Spinal cord (tissue), 10 donors: ENCODE measurements at places on chromosomes 5 and 9. TPM values are rescaled to one million over a fixed set of nuclear protein-coding genes. Genes with fewer than 3 reads are reported as not detected.

DNA sequence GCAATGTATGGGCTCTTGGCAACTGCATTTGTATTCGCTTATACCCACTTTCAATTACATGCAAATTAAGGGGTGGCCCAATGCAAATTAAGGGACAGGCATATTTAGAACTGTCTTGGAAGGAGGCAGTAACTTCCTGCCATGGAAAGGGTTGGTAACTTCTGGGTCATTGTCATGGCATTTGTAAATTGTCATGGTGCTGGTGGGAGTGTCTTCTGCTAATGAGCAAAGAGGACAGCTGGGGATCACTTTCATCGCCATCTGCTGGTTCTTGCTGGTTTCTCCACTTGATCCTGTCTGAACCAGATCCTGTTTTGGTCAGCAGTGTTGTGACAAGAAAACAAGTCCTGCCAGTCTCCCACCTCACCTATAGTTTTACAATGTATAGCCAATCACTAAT, 23.3 kb upstream of the UGT3A2 start:
- H3K4me1 ChIP-seq, result no peaks in the 10 kb centered on the region
- no peaks in the 10 kb centered on the region for H3K36me3 ChIP-seq
- no peak for DNase-seq
- no peaks in the 10 kb centered on the region for H3K27me3 ChIP-seq
- H3K4me3 ChIP-seq, result no peak overlapping the region
- no peak overlapping the region for H3K27ac ChIP-seq

DNA sequence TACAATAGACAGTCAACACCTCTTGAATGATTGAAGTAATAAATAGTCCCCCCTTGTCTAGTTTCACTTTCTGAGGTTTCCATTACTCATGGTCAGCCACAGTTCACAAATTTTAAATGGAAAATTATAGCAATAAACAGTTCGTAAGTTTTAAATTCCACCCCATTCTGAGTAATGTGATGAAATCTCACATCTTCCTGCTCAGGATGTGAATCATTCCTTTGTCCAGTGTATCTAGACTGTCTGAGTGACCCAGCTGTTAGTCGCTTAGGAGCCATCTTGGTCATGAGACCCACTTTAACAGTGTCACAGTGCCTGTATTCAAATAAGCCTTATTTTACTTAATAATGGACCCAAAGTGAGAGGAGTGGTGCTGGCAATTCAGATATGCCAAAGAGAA, 311.6 kb upstream of the PRR16 start:
- H3K36me3 ChIP-seq, result no peaks in the 10 kb centered on the region
- DNase-seq, result no peak
- no peaks in the 10 kb centered on the region for H3K27me3 ChIP-seq
- no peak overlapping the region for H3K4me3 ChIP-seq
- no peak overlapping the region for H3K27ac ChIP-seq

- H3K27ac ChIP-seq, result no peak overlapping the region
- no peaks in the 10 kb centered on the region for H3K27me3 ChIP-seq
- DNase-seq, result no peak
- no peak overlapping the region for H3K4me3 ChIP-seq
Measured at GRCh38 chr5:62494772-62495171, 82.2 kb downstream of the IPO11 start.

GRCh38 chr9:103364753-103365152, 369.6 kb downstream of the CYLC2 start:
- H3K36me3 ChIP-seq, result no peaks in the 10 kb centered on the region
- no peak overlapping the region for H3K4me3 ChIP-seq
- no peaks in the 10 kb centered on the region for H3K27me3 ChIP-seq
- H3K27ac ChIP-seq, result no peak overlapping the region

DNA sequence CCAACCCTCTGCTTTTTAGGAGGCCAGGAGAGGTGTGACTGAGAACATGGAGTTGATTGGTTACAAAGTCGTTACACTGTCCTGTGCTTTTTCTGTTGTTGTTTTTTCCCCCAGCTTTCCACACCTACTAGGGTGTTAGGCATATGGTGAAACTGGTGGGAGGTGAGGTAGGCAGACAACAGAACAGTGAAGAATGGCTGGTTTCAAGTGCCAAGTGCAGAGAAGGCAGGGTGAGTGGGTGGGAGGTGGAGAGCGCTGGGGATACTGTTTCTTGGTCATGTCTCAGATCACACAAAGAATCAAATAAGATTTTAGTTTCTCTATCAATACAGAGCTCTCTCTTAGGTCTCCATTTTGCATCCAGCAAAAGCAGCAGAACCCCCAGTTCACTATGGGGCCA, 2.2 kb upstream of the SPTAN1 start:
- no peak for DNase-seq
- H3K27ac ChIP-seq, result peak overlapping the region; percentile 96
- H3K4me1 ChIP-seq, result peaks cover 29% of the 10 kb centered on the region
- H3K27me3 ChIP-seq, result no peaks in the 10 kb centered on the region

GRCh38 chr9:116288658-116289057, 135.1 kb downstream of the PAPPA start:
- peaks cover 34% of the 10 kb centered on the region for H3K27me3 ChIP-seq
- peaks cover 5% of the 10 kb centered on the region for H3K4me1 ChIP-seq
- no peak overlapping the region for H3K27ac ChIP-seq
- no peaks in the 10 kb centered on the region for H3K36me3 ChIP-seq
- H3K4me3 ChIP-seq, result no peak overlapping the region
- no peak for DNase-seq

GRCh38 chr5:59079622-59080620, 497.0 kb downstream of the RAB3C start:
- no peak for DNase-seq
- no peak overlapping the region for H3K4me3 ChIP-seq
- H3K4me1 ChIP-seq, result no peaks in the 10 kb centered on the region
- H3K27me3 ChIP-seq, result no peaks in the 10 kb centered on the region

GRCh38 chr5:103126557-103126956, 6.5 kb downstream of the PPIP5K2 start:
- no peaks in the 10 kb centered on the region for H3K36me3 ChIP-seq
- H3K27me3 ChIP-seq, result no peaks in the 10 kb centered on the region
- DNase-seq, result no peak
- H3K27ac ChIP-seq, result no peak overlapping the region

GRCh38 chr5:152137063-152137462, 212.4 kb upstream of the GLRA1 start:
- no peak overlapping the region for H3K4me3 ChIP-seq
- H3K27me3 ChIP-seq, result no peaks in the 10 kb centered on the region
- no peak for DNase-seq
- H3K27ac ChIP-seq, result no peak overlapping the region

GRCh38 chr5:141935538-141935937, 11.9 kb downstream of the DELE1 start:
- no peak overlapping the region for H3K4me3 ChIP-seq
- H3K27me3 ChIP-seq, result no peaks in the 10 kb centered on the region
- no peak for DNase-seq
- peaks cover 60% of the 10 kb centered on the region for H3K36me3 ChIP-seq
- H3K4me1 ChIP-seq, result no peaks in the 10 kb centered on the region

- DNase-seq, result no peak
- no peaks in the 10 kb centered on the region for H3K36me3 ChIP-seq
- no peak overlapping the region for H3K27ac ChIP-seq
- H3K4me3 ChIP-seq, result no peak overlapping the region
- H3K4me1 ChIP-seq, result peaks cover 20% of the 10 kb centered on the region
Measured at GRCh38 chr5:14200312-14200990, 57.3 kb downstream of the TRIO start.

Gene NME5
- total RNA-seq, result 21.0 TPM

Gene RFESD
- total RNA-seq, result 6.8 TPM

Gene LTC4S
- 1.9 TPM for total RNA-seq

Gene ZNF189
- 50.0 TPM for total RNA-seq

Gene OR1J2
- total RNA-seq, result not detected

Gene IFNK
- total RNA-seq, result not detected

Gene MARCHF11
- 5.5 TPM for total RNA-seq

Gene WDR38
- 7.9 TPM for total RNA-seq
